ENCODE measurements at places on chromosomes 2 and 18.

- no peak for DNase-seq
Measured at GRCh38 chr18:6633310-6633709, 96.2 kb upstream of the ARHGAP28 start.

DNA sequence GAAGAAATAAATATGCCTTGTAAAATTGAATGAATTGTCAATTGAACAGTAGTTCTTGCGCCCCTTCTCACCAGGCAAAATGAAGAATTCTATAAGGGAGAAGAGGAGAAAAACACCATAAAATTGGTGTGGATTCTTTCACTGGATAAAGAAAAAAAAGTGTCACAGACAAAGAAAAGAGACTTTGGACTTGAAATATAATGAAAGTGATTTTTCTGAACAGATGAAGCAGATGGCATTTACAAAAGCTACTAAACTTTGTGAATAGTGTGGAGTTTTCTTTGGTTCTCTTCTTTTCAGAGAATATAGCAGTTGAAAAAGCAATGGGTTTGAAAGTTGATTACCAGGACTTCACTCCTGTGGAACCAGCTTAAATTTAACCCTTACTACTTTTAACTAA lies 945.7 kb downstream of the DSC3 start:
- no peak for DNase-seq

DNA sequence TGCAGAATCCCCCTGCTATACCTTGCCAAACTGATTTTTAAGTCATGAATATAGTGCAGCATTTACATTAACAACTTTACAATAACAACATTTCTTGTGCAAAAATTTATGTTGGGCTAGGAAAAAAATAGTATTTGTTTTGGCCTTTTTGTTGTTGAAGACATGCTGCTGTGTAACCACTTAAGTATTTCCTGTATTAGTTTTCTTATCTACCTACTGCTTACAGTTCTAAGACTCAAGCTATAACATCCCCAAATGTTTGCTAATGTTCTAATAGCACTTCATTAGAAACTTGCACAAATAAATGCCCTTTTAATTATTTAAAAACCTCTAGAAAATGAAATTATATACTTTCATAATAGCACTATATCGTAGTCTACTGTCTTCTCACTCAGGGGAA lies 154.3 kb upstream of the DOCK10 start:
- no peak for DNase-seq

GRCh38 chr2:80506563-80506962 lies 202.0 kb upstream of the LRRTM1 start:
- DNase-seq: no peak

- DNase-seq: peak; percentile 38
Measured at GRCh38 chr2:166090908-166091307, 36.9 kb downstream of the SCN1A start.

GRCh38 chr2:203909261-203909967 lies 27.1 kb upstream of the ICOS start:
- DNase-seq: peak; percentile 79

DNA sequence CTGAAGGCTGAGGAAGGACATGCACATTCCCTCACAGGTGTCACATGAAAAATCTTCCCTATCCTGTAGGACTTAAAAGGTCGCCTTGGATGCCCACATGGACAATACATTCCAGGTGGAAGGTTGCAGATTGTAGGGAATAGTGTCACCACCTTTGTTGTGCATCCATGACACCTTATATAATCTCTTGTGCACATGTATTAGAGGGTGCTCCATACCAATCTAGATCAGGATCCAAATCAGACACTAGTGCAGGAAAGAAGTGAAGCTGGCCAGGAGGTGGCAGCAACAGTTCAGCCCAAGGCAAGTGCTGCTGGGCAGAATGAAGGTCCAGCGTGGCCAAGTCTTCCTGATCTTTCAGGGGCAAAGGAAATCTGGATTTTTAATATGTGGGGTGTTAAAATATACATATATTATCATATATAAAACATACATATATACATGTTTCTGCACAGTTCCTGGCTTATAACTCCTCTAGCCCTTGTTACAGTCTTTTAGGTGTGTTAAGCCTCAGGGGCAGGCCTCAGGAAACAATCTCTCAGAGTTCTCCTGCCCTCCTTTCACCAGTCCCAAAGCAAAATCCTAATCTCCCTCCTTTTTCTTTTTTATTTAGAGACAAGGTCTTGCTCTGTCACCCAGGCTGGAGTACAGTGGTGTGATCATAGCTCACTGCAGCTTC lies 16.6 kb downstream of the NIF3L1 start:
- DNase-seq: peak; percentile 75

DNA sequence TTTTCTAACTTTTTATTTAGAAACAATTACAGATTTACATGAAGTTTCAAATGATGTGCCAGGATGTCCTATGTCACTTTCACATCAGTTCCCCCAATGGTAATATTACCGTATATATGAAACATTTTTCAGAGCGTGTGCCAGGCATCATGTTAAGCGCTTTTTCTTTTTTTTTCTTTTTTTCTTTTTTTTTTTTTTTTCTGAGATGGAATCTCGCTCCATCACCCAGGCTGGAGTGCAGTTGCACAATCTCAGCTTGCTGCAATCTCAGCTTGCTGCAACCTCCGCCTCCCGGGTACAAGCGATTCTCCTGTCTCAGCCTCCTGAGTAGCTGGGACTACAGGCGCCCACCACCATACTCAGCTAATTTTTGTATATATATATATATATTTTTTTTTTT lies 5.6 kb upstream of the PPP4R1 start:
- peak; percentile 54 for DNase-seq

- DNase-seq: no peak
Measured at GRCh38 chr2:137775529-137775928, 188.7 kb upstream of the HNMT start.

DNA sequence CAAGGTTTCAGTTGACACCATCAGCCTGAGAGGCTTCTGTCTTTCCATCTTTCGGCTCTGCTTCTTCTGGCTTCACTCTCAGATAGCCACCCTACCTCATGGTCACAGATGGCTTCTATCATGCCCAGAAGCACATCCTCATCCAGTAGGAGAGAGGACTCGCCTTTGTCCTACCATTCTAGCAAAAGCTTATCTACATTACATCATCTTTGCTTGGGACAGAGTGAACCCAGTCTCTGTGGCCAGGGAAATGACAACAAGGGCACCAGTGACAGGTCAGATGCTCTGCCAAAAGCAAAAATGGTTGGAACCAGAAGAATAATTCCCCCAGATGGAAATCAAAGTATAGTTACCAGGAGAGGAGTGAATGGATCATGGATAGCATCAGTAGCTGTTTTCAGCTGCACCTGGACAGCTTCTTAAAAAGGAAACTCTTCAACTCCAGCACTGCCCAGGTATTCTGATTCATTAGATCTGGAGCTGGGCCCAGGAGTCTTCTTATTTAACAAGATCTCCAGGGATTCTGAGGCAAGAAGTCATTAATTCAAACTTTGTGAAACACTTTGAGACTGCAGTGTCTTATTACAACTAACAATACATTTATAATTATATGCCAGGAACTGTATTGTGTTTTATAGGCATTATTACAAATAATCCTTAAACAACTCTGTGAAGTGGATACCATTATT lies 257.7 kb upstream of the UBE2E3 start:
- peak; percentile 79 for DNase-seq

DNA sequence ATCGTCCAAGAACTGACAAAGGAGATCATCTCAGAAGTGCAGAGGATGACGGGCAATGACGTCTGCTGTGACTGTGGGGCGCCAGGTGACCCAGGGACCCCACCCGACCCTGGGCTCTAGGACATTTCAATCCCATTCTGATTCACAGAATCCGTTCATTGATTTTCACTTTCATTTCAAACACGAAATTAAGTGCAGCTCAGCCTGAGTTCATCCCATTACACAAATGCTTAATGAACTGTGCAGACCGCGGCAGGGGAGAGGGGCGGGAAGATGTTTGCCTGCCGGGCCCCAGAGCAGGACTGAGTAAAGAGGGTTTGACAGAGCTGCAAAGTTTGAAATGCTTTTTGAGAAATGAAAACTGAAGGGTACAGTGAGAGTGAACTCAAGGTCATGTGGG lies 67.1 kb downstream of the ITGB1BP1 start:
- DNase-seq: no peak

DNA sequence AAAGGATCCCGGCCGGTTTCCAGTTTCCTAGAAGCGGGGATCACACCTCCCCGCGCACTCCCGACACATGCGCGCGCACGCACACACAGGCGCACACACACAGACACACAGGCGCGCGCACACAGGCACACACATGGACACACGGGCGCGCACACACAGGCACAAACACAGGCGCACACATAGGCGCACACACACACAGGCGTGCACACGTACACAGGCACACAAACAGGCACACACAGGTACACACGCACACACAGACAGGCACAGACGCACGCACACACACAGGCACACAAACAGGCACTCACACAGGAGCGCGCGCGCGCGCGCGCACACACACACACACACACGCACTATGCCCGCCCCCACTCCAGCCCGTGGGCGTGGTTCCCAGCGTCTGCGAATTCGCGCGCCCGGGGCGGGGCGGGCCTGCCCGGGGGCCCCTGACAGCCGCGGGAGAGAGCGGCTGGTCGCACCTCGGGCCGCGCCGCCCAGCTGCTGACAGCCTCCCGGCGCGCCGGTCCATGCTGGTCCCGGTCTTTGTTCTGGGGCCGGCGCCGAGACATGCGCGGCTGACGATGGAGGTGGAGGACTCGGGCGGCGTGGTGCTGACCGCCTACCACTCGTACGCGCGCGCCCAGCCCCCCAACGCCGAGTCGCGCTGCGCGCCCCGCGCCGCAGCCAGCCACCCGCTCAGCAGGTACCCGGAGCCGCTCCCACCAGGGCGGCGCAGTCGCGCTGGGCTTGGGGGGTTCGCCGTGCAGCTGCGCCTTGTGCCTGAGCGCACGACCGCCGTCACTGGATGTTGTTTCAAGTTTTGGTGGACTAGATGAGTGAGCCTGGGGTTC lies at the start of gene ARHGAP28:
TSS of gene ARHGAP28 (plus strand) at position 470 of the 845 bp plus-strand sequence. CDS start at position 576, 106 bp downstream.
- DNase-seq: peak; percentile 63

DNA sequence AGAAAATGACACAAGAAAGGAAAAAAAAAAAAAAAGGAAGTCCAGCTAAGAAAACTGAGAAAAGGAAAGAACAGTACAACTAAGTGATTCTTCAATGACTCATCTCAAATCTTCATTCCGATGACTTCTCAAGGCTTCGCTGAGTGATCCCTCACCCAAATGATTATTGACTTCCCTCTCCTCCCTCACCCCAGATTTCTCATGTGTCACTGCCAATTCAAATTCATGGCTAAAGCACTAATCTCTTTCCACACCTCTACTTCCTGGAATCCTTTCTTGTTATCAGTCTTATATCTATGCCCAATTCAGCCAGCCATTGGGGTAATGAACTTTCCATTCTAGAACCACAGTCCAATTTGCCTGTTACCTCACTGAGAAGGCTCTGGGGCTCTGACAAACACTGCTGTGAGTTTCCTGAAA lies 7.2 kb upstream of the ABCB11 start:
- DNase-seq: no peak

- peak; percentile 19 for DNase-seq
Measured at GRCh38 chr2:6580982-6581381, 284.7 kb downstream of the CMPK2 start.

DNA sequence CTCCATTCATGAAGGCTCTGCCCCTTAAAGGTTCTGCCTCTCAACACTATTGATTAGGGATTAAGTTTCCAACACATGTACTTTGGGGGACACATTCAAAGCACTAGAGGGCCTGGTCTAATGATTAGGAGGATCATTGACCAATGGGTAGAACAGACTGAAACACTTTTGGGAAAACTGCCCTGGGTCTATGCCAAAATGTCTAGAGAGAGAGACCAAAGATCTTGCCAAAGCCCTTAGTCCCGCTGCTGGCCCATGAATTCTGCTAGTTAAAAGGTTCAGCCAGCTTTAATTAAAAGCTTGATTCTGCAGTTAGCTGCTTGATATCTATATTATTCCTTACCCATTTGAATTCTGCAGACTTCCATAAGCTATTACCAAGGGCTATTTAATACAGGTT lies 613.2 kb downstream of the SLC4A3 start:
- DNase-seq: no peak

GRCh38 chr2:65031341-65032018 lies 24.7 kb upstream of the CEP68 start:
- no peak for DNase-seq

DNA sequence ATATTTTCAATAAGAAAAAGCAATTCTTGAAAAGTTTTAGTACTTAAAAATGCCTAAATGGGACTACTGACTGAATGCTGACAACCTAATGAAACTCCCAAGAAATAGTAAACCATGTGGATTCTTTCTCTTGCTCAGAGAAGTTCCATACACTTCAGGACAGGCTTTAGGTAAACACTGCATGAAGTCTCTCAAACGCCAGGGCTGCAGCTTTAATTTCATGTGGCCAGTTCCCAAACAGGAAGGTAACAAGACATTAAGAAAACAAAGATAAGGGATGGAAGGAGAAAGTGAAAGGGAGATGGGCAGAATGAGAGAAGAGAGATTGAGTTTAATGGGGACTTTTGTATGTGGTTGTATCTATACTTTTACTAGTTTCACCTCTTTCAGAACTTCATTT lies 734.7 kb upstream of the PKDCC start:
- no peak for DNase-seq

GRCh38 chr2:16063955-16064633 lies 123.7 kb downstream of the MYCN start:
- no peak for DNase-seq

- no peak for DNase-seq
Measured at GRCh38 chr2:187124529-187124928, 275.6 kb upstream of the ZSWIM2 start.

GRCh38 chr2:158024288-158024898 lies 77.3 kb upstream of the UPP2 start:
- peak; percentile 55 for DNase-seq

GRCh38 chr2:85663594-85664565 lies 4.1 kb downstream of the SFTPB start:
- no peak for DNase-seq

DNA sequence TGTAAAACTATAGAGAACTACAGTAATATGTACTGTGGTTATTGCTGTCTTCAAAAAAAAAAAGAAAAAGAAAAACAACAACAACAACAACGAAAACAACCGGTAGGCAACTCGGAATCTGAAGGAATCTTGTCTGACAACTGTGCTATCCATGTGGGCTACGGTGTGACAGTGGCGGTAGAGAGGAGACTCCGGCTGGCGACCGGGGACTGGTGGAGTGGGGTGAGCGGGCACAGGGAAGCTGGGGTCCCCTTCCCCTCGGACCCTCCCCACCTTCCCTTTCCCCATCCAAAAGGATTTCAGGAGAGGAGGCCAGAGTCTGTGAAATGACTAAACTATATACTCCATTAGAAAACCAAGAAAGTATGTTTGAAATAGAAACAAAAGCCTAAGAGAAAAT lies 22.9 kb downstream of the IGFBP5 start:
- no peak for DNase-seq

DNA sequence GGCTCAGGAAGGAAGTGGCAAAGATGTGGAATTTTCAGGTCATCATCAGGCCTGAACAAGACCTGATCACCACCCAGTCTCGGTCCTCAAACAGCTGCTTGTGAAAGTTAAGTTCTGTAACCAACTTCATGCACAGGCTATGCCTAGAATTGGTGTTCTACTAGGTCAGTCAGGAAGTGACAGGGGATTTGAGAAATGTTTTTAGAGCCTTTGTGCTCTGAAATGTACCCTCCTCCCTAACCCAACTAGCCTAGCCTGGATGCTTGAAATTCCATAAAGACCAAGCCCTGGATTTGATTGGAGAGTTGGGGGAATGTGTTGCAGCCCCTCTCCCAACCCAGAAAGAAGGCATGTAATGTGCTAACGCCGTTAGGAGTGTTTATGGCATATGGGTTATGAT lies 63.3 kb downstream of the TGOLN2 start:
- DNase-seq: peak; percentile 68

Measured in AG10803 (cell line).